ENCODE measurements at places on chromosomes 3 and 15.

GRCh38 chr3:140188285-140188684, 253.3 kb downstream of the CLSTN2 start:
- no peak for DNase-seq

DNA sequence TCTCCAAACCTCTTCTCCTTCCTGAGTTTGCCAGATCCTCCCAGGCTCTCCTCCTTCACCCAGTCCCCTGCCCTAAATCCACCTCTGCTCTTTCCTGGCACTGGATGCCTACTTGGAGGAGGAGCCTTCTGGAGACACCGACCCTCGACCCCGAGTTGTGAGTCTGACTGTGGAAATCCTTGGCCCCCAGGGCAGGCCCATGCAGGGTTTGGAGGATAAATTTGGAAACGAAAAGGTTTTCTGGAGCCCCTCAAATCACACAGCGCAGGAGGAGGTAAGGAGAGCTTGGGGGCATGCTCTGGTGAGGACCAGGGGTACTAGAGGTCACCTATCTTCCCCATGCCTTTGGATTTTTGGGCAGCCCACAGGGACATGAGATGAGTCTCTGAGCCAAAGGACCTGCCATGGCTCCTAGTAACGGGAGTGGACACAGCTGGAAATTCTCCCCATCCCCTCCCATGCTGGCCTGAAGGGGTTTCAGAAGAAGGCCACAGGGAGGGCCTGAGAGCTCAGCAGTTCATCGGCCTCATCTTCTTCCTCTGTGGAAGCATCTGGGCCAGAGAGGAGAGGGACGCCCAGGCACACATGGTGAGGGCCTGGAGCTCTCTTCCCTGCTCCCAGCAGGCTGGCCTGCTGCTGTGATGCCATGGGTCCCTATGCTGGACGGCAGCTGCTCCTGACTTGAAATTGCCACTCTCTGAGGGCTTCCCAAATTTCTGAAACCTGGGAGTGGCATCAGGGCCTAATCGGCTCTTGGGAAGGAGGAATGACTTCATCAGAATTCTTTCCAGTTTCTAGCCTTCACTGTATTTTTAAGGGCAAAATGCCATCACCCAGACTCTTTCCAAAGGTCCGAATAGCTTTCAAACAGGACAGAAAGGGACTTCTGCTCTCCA, 68.6 kb upstream of the ITGA11 start:
- DNase-seq = no peak

- DNase-seq = no peak
Observed at GRCh38 chr15:68699881-68700454, 120.7 kb downstream of the ANP32A start.

DNA sequence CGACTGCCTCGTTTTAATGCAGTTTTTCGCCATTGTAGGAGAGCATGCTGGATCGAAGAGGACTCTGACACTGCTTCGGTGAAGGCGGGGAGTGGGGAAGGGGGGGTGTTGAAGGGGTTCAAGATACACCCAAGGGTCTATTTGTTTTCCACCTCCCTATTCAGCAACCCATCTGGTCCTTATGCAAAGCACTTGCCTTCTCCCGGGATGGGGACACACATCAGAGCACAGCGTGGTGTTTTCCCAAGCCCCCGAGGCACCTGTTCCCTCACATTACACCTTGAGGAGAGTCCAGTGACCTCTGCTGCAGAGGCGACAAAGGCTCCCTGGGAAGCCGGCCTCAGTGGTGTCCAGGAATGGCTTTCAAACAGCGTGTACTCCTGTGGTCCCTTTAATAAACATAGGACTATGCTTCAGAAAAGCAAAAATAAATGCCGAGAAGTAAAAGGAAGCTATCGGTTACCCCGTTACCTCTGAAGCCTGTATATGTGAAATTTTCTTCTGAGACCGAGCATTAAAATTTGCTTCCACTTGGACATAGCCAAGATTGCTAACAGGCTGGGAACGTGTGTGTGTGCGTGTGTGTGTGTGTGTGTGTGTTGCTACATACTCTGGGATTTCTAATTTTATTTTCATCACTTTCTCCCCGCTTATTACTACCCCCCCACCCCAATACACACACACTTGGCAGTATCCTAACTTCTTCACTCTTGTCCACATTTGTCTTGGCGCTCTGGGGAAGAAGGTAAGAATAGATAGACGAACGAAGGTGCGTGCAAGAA, 53.2 kb downstream of the CCDC54 start:
- DNase-seq = no peak

- no peak for DNase-seq
Observed at GRCh38 chr15:50150349-50150748, 31.3 kb upstream of the ATP8B4 start.

DNA sequence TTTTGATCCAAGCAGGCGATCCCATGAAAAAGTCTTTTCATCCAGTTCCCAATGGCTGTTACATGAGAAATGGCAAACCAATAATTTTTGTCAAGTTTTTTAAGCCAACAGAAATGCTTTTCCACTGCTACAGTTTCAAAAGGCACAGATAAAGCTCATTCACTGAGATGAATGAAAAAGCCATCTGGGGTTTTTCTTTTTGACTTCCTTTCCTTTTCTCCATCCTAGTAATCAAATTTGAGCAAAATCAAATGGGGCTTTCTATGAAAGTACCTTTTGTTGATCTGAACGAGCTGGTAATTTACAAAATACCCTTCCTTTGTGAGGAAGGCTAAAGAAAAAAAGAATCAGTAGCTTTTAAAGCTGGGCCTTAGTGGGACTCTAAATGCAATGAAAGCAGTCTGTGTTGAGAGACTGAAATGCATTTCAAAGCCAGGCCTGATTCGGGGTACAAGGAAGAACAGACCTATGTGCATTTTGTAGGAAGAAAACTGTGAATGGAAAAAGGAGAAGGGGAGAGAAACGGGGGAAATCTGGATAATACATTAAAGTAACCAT, 185.2 kb upstream of the DNAJC19 start:
- no peak for DNase-seq

DNA sequence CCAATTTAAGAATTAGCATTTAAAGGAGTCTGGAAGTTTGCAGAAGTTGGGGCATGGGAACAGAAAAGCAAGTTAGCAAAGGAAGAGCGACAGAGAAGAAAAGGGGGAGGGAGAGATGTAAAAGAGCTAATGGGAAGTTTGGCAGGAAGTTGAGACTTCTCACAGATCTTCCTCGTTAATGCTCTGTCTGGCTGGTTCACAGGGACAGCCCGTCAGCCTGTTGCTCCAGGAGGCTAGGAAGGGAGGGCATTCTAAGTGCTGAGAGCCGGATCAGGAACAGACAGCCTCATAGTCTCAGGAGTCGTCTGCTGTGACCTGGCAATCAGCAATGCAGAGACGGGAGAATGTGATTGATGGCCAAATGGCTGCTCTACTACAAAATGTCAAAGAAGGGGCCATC, 150.3 kb downstream of the AGBL1 start:
- DNase-seq = no peak

GRCh38 chr3:171586274-171586673, 126.1 kb upstream of the TNIK start:
- DNase-seq = no peak

DNA sequence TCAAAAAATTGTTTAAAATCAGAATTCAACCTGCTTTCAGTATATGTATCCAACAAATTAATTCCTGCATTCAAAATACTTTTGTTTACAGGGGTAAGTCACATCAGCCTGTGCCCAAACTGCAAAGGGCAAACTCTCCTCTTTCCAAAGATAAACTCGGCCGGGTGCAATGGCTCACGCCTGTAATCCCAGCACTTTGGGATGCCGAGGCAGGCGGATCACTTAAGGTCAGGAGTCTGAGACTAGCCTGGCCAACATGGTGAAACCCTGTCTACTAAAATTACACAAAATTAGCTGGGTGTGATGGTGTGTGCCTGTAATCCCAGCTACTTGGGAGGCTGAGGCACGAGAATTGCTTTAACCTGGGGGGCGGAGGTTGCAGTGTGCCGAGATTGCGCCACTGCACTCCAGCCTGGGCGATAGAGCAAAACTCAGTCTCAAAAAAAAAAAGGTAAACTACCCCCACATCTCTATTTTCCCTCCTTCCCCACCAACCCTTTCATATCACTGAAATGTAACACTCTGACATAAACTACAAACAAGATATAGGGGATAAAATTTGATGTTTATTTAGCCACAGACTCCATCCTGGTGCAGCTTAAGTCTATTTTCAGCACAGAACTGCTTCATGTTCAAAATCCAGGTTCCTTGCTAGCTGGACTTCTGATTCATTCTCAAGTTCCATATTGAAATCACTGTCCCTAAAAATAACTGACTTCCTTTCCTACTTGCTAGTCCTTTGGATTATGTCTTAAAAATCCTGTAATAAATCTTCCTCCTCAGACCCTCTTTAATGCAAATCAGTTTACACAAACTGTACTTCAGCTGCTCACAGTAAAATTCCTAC, 15.4 kb downstream of the UBP1 start:
- no peak for DNase-seq

- DNase-seq = no peak
Observed at GRCh38 chr3:46935168-46935858, 41.2 kb downstream of the CCDC12 start.

- DNase-seq = no peak
Observed at GRCh38 chr3:148992027-148992634, 791 bp downstream of the GYG1 start.
